ENCODE measurements at places on chromosomes 6 and 20.

DNA sequence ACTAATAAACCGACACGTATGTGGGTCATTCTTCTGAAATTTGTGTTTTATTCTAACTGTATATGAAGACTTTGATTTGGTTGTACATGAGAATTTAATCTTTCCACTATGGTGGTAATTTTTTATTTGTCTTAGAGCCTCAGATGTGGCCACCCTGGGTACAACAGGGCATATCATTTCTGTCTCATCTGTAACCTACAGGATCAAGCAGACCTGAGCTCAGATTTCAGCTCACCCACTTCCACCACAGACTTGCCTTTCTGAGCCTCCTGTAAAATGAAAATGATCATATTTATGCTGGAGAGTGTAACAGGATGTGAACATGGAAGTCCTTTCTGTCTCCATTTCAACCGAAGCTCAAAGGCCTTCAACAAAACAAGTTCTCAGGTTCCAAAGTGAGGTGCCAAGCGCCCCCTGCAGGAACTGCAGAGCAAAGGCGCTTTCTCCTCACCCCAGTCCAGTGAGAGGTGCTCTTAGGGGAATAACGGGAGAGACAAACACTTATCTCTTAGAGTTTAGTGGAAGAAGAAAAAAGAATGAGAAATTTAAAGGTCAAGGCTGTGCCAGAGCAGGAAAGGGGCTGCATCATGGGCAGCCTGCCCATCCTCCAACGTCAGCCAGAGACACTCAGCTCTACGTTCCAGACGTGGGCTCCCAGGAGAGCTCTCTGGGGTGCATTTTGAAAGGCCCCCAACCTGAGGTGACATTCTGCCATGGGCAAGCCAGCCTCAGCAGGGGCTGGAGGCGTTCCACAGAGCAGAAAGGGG, 23.0 kb upstream of the CD24 start:
- DNase-seq = peak; percentile 67

GRCh38 chr6:146056506-146056905, 27.6 kb downstream of the GRM1 start:
- no peak for DNase-seq

DNA sequence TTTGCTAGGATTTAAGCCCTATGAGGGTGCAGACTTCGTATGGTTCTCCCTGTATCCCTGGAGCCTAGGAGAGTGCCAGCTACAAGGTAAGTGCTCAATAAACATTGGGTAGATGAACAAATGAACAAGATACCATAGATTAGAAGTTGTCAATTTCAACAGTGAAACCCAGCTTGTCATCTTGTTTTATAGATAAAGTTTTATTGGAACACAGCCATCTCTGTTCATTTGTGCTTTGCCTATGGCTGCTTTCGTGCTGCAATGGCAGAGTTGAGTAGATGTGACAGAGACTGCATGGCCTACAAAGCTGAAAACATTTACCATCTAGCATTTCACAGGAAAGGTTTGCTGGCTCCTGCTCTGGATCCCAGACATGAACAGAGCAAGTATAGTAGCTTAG, 5.6 kb downstream of the DAAM2 start:
- DNase-seq = no peak

GRCh38 chr6:41155132-41155805, 1.1 kb upstream of the TREML1 start:
- no peak for DNase-seq

DNA sequence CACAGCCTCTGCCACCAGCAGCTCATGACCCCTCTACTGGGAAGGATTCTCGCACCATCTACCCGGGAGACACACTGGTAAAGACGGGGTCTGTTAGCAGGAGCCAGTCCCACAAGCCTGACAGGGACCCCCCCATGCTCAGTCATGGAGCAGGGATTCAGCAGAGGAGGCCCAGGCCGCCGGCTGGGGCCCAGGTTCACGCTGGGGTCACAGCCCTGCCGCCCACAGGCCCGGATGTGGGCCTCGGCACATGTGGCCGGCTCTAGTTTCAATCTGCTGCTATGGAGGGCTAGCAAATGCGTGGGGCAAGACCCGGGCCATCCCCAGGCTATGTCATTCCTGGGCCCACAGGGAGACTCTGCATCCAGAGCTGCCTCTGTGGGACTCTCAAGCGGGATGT, 25.1 kb downstream of the PXDC1 start:
- DNase-seq = no peak

- no peak for DNase-seq
Measured at GRCh38 chr6:8389036-8389818, 46.1 kb downstream of the SLC35B3 start.

DNA sequence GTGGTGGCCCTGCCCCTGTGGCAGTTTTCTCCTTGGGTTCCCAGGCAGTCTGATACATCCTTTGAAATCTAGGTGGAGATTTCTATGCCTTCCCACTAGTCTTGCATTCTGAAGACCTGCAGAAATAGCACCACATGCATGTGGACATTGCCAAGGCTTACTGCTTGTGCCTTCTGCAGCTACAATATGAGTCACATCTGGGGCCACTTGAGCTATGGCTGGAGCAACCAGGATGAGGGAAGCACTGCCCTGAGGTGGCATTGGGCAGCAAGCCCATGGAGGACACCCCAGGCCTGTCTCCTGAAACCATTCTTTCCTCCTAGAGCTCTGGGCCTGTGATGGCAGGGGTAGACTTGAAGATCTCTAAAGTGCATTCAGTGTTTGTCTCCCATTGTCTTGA, 15.7 kb upstream of the HLA-DQB2 start:
- no peak for DNase-seq

Measured in activated CD4-positive, alpha-beta T cell treated with anti-CD3 and anti-CD28 coated beads, Interleukin-2, amount 50 U/mL, for 16 hours (primary cell).